Activated naive CD8-positive, alpha-beta T cell treated with anti-CD3 and anti-CD28 coated beads, Interleukin-2, amount 10 ng/mL, durations not matched to agents 7 days and 5 days (primary cell): ENCODE measurements at places on chromosomes 11 and 22.
A peak's percentile ranks its signal among the peaks of the same experiment; 100 is the strongest.

GRCh38 chr22:30453731-30454510, 17.9 kb downstream of the SEC14L3 start:
- H3K36me3 ChIP-seq = no peaks in the 10 kb centered on the region
- H3K27me3 ChIP-seq = peaks cover 8% of the 10 kb centered on the region
- no peak overlapping the region for H3K4me3 ChIP-seq
- peak; percentile 41 for DNase-seq

DNA sequence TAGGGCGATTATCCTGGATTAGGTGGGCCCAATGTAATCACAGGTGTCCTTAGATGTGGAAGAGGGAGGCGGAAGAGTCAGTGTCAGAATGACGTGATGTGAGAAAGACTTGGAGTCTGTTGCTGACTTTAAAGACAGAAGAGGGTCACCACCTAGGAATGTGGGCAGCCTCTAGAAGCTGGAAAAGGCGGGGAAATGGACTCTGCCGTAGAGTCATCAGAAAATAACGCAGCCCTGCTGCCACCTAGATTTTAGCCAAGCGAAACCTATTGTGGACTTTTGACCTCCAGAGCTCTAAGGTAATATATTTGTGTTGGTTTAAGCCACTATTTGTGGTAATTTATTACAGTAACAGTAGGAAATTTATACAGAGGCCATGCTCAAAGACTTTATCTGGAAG, 4.8 kb downstream of the DDX10 start:
- no peak overlapping the region for H3K27ac ChIP-seq
- no peak overlapping the region for H3K4me3 ChIP-seq
- peaks cover 40% of the 10 kb centered on the region for H3K4me1 ChIP-seq
- no peaks in the 10 kb centered on the region for H3K27me3 ChIP-seq

GRCh38 chr11:68818181-68818580, 23.5 kb downstream of the CPT1A start:
- no peaks in the 10 kb centered on the region for H3K27me3 ChIP-seq
- peaks cover 11% of the 10 kb centered on the region for H3K36me3 ChIP-seq
- no peak overlapping the region for H3K4me3 ChIP-seq
- peaks cover 16% of the 10 kb centered on the region for H3K4me1 ChIP-seq
- peak overlapping the region; percentile 13 for H3K27ac ChIP-seq
- no peak for DNase-seq

GRCh38 chr11:78583889-78584288, 9.2 kb upstream of the NARS2 start:
- H3K36me3 ChIP-seq = peaks cover 8% of the 10 kb centered on the region
- no peak overlapping the region for H3K4me3 ChIP-seq
- H3K27me3 ChIP-seq = peaks cover 18% of the 10 kb centered on the region
- no peak overlapping the region for H3K27ac ChIP-seq
- H3K4me1 ChIP-seq = no peaks in the 10 kb centered on the region
- DNase-seq = no peak

DNA sequence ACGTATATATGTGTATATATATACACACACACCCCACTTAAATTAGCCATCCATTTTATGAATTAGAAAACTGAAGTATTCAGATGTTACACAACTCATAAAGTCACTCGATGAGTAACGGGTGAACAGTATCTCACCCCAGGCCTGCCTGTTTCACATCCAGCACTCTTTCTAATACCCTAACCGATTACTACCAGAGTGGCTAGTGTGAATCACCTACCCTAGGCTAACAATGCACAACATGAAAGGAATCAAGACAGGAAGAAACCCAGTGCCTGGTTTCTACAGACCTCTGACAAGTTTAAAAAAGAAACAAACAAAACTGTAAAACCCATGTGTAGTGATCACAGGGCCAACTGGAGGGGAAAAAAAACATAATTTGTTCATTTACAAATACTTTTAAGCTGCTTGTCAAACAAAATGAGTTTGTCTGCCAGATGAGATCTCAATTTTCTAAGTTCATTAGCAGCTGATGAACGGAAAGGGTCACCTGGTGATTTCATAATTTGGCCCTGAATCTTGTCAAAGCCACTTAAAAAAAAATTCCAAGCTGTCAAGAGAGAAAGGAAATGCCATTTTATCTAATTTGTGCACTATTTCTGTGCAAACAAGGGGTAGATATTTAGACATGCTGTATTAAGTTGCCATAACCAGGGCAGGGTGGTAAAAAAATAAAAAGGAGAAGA, 134.8 kb downstream of the LARGE1 start:
- no peak for DNase-seq
- peaks cover 4% of the 10 kb centered on the region for H3K36me3 ChIP-seq
- no peaks in the 10 kb centered on the region for H3K27me3 ChIP-seq
- H3K4me3 ChIP-seq = no peak overlapping the region

GRCh38 chr11:91947215-91947820, 277.3 kb upstream of the FAT3 start:
- H3K4me1 ChIP-seq = no peaks in the 10 kb centered on the region
- no peaks in the 10 kb centered on the region for H3K36me3 ChIP-seq
- H3K27me3 ChIP-seq = no peaks in the 10 kb centered on the region
- H3K4me3 ChIP-seq = no peak overlapping the region
- no peak for DNase-seq

DNA sequence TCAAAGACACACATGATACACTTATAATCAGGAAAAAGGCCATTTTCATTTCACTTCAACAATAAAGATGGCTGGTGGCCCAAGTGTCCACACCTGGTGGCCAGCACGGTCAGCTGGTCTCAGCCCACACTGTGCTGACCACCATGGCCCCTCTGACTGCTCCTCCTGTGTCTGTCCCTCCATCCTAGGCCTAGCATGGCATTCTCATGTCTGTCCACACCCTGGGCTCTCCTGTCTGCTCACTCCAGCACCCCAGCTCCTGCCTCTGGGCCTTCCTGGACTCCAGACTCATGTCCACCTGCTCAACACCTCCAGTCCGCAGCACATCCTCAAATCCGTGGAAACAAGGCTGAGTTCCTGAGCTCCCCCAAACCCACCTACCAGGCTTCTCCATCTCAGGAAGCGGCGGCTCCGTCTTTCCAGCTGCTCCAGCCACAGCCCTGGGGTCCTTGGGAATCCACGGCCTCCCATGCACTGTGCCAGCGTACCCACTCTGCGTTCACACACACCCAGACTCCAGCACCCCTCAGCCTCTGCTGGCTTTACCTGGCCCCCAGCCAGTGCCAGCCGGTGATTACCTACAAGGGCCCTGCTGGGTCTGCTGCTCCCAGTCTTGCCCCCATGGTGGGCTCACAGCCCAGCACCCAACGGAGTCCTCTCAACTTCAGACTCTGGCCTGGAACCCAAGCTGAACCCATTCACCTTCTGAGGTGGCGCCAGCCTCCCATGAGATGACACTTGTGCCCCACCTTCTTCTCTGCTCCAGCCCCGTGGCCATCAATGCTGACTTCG, 13.9 kb downstream of the SIRT3 start:
- DNase-seq = no peak
- no peaks in the 10 kb centered on the region for H3K36me3 ChIP-seq
- H3K4me3 ChIP-seq = no peak overlapping the region
- H3K27me3 ChIP-seq = no peaks in the 10 kb centered on the region
- peaks cover 7% of the 10 kb centered on the region for H3K4me1 ChIP-seq
- no peak overlapping the region for H3K27ac ChIP-seq

DNA sequence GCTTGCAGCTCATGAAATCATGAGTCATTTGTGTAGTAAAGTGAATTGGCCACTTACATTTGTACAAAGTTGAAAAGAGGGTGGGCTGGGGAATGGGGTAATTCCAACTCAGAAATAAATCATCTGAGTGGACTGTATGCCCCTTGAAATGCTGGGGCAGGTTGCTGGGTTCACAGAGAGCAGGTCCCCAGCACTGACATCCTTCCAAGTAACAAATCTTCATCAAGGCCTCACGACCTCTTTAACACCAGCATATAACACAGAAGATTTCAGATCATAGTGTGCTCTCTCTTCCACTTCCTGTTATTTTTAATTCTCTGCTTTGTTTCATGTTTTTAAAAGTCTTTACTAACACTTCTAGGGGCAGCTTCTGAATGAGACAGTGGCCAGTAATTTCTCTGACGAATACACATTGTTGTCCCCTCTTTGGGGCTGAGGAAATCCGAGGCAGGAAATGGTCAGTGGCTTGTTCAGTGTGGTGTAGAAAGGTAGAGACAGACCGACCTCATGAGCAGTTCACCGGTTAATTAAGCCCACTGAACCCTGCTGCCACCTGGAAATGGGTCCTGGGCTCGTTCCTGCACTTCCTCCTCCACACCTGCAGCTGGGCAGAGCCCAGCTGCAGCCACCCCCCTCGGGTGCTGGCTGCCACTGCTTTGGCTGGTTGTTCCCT, 127.7 kb downstream of the MAML2 start:
- H3K27ac ChIP-seq = peak overlapping the region; percentile 99
- H3K4me3 ChIP-seq = peak overlapping the region; percentile 74
- H3K27me3 ChIP-seq = no peaks in the 10 kb centered on the region
- peak; percentile 55 for DNase-seq
- peaks cover 19% of the 10 kb centered on the region for H3K36me3 ChIP-seq

- H3K36me3 ChIP-seq = no peaks in the 10 kb centered on the region
- peak within 1 kb of the TSS; percentile 82 for H3K27ac ChIP-seq
- DNase-seq = peak; percentile 69
- peaks cover 12% of the 10 kb centered on the region for H3K4me1 ChIP-seq
- H3K4me3 ChIP-seq = peak within 1 kb of the TSS; percentile 92
Measured at GRCh38 chr11:114059278-114059983, at the start of gene ZBTB16. TSS of gene ZBTB16 (plus strand) at chr11:114059711. CDS start at chr11:114063301, 3,590 bp downstream.

DNA sequence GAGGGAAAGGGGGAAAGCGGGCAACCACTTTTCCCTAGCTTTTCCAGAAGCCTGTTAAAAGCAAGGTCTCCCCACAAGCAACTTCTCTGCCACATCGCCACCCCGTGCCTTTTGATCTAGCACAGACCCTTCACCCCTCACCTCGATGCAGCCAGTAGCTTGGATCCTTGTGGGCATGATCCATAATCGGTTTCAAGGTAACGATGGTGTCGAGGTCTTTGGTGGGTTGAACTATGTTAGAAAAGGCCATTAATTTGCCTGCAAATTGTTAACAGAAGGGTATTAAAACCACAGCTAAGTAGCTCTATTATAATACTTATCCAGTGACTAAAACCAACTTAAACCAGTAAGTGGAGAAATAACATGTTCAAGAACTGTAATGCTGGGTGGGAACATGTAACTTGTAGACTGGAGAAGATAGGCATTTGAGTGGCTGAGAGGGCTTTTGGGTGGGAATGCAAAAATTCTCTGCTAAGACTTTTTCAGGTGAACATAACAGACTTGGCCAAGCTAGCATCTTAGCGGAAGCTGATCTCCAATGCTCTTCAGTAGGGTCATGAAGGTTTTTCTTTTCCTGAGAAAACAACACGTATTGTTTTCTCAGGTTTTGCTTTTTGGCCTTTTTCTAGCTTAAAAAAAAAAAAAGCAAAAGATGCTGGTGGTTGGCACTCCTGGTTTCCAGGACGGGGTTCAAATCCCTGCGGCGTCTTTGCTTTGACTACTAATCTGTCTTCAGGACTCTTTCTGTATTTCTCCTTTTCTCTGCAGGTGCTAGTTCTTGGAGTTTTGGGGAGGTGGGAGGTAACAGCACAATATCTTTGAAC, 6.8 kb downstream of the MALAT1 start:
- no peak overlapping the region for H3K4me3 ChIP-seq
- peaks cover 33% of the 10 kb centered on the region for H3K36me3 ChIP-seq
- H3K27me3 ChIP-seq = no peaks in the 10 kb centered on the region

GRCh38 chr11:102620818-102621561, 4.1 kb downstream of the MMP20 start:
- H3K4me1 ChIP-seq = peaks cover 2% of the 10 kb centered on the region
- H3K36me3 ChIP-seq = no peaks in the 10 kb centered on the region
- peaks cover 8% of the 10 kb centered on the region for H3K27me3 ChIP-seq
- DNase-seq = no peak

DNA sequence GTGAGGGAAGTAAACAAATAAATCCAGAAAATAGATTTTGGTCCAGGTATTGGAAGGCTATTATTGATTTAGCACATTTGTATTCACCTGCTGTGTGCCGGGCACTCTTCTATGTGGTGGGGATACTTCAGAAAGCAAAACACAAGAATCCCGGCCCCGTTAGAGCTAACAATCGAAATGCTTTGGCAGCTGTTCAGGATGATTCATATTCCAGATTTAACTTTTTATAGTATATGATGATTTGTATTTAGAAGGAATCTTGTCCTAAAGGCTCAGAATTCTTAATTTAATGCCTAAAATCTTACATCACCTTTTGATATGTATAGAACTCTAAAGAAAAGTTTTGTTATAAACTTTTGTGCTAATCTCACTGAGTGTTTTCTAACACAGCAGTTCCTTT, 28.0 kb downstream of the ZC3H12C start:
- no peaks in the 10 kb centered on the region for H3K36me3 ChIP-seq
- H3K27me3 ChIP-seq = peaks cover 4% of the 10 kb centered on the region
- DNase-seq = no peak
- no peak overlapping the region for H3K4me3 ChIP-seq

DNA sequence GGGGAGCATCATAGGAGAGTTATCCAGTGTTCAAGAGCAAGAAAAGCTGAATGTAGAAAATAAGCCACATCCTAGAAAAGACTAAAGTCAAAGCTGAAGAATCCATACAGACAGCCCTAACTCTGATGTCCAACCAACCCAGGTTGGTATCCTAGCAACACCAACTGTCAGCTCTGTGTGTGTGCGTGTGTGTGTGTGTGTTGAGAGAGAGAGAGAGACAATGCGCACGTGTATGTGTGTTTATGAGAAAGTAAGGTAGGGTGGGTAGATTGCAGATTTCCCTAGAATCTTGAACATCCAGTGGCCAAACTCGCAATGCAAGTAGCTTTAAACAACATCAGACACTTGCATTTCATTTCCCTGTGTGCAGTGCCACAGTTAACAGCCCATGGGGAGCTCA, 274.9 kb downstream of the FAM181B start:
- H3K4me3 ChIP-seq = no peak overlapping the region
- DNase-seq = no peak
- H3K36me3 ChIP-seq = no peaks in the 10 kb centered on the region
- H3K27me3 ChIP-seq = no peaks in the 10 kb centered on the region

DNA sequence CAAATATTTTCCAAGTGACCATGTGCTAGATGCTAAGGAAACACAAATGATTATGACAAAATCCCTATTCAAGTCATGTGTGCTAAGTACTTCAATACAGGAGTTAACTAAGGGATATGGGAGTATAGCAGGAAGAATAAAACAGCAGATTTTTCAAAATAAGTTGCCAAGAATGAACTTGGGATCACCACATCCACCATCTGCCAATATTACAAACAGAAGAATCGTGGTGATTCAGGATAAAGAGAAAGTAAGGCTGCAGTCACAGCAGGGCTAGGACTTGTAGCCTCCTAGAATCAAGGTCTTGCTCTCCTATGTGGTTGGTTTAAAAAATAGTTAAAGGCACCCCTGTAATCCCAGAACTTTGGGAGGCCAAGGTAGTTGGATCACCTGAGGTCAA, 34.3 kb downstream of the MRTFA start:
- no peak overlapping the region for H3K4me3 ChIP-seq
- H3K27me3 ChIP-seq = no peaks in the 10 kb centered on the region
- H3K36me3 ChIP-seq = peaks cover 5% of the 10 kb centered on the region

GRCh38 chr22:20180245-20180630, 29.4 kb upstream of the CCDC188 start:
- H3K27me3 ChIP-seq = no peaks in the 10 kb centered on the region
- no peak overlapping the region for H3K4me3 ChIP-seq
- no peak overlapping the region for H3K27ac ChIP-seq
- H3K4me1 ChIP-seq = no peaks in the 10 kb centered on the region
- H3K36me3 ChIP-seq = no peaks in the 10 kb centered on the region

GRCh38 chr22:30667107-30667493, 575 bp downstream of the DUSP18 start:
- peaks cover 4% of the 10 kb centered on the region for H3K36me3 ChIP-seq
- peak overlapping the region; percentile 99 for H3K4me3 ChIP-seq
- peaks cover 15% of the 10 kb centered on the region for H3K27me3 ChIP-seq
